HTR-8/SVneo (cell line): ENCODE measurements at places on chromosomes 1 and 21.
A peak's percentile ranks its signal among the peaks of the same experiment; 100 is the strongest.

- no peak for DNase-seq
Observed at GRCh38 chr1:41533016-41533730, 48.7 kb upstream of the EDN2 start.

- peak; percentile 45 for DNase-seq
Observed at GRCh38 chr1:22053017-22053860, 730 bp downstream of the CDC42 start.

GRCh38 chr21:15367061-15367626, 302.3 kb upstream of the NRIP1 start:
- no peak for DNase-seq

DNA sequence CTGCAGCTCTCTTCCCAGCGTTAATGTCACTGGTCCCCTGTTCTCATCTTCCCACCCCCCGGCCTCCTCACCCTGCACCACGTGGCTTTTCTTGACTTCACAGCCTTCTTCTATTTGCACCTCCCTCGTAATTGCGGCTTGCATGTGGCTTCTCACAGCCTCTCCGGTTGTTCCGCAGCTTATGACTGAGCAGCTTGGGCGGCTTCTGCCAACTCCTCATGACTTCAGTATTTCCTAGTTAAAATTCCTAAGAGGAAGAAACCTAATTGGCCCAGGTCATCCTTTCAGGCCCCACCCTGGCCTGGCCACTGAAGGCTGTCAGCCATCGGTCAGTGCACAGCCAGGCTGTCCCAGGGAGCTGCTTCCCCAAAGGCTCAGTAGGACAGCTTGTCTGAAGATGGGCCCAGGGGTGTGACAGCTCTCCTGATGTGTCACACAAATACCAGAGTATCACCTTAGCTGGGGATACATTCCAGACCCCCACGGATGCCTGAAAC, 8.6 kb upstream of the RERE start:
- peak; percentile 62 for DNase-seq
